ENCODE measurements at places on chromosomes 6 and 20.

GRCh38 chr6:18471232-18471964 lies 84.2 kb downstream of the RNF144B start:
- no peak for DNase-seq

GRCh38 chr6:56366141-56366852 lies 118.9 kb upstream of the COL21A1 start:
- no peak for DNase-seq

DNA sequence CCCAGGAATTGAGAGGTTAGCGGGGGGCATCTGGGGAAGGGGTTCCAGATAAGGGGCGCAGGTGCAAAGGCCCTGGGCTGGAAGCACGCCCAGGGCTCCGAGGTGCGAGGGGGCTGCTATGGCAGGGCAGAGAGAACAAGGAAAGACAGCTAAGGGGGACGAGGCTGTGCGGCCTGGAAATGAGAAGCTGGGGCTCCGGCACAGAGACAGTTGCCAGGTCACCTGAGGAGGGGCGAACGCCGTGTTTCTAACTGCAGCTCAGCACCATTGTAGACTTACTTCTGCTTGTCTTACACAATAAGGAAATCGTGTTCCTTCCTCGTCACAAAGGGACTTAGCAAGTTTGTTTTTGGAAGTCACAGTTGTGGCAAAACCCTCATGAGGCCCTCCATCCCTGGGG lies 68.9 kb upstream of the TBXT start:
- DNase-seq, result no peak

- DNase-seq, result no peak
These were observed 109.3 kb downstream of the IPCEF1 start for GRCh38 chr6:154247119-154247861.

GRCh38 chr6:129130106-129130505 lies 247.2 kb downstream of the LAMA2 start:
- no peak for DNase-seq

DNA sequence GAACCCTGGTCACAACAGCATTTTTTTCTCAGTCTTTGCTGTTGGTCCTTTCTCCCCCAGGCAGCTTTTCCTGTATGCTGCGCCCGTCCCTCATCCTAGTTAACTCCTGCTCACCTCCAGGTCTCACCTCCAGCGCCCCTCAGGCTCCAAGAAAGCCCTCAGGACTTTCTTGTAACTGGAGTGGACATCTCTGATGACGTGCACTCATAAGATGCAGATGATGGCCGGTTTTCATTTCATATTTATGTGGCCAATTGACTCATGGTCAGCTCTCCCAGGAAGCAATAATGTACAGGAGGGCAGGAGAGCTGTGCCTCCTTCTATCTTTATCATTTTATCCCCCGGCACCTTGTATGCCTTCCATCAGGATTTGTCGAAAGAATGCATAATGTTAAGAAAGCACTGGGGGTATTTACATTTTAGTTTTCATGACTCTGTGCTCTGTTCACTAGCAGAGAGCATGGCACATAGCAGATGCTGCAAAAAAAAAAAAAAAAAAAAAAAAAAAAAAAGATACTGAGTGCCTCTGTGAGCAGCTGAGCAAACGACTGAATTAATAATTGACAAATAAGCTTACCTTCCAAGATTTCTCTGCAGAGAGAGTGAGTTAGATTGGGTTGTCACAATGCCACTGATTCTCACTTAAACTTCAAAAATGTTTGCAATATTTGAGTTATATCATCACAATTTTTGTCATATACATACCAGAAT lies 170.2 kb downstream of the DOK5 start:
- no peak for DNase-seq

DNA sequence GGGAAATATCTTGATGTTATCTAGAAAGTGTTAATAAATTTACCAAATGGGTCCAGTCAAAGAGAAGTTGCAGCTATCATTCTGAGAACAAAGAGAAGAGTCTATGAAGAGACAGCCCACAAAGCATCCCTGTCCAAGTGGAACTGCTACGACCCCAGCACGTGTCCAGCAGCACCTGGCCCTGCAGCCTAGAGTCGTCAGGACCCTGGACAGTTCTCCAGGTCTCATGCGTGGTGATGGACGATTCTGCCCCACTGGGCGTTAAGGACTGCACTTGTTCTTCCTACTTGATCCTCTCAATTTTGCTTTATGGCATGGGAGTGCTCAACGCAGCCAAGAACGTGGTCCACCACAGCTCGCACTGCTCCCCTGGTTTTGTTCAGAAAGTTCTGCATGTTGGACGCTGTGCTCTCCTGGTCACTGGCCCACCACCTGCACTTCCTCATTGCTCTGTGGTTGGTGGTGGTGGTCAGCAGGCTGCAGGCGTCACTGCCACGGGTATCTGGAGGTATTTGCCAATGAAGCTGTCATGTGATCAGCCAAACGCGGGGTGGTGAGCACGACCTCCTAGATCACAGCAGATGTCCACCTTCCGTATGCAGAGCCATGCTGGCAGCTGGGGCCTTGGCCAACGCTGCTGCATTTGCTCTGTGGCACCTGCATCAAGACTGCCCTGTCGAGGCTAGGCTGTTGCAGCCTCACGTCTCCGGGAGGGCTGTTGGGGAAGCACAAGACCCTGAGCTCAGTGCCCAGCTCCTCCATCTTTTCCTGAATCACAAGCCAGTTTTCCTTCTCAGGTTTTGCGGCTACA lies 356.4 kb downstream of the CDH4 start:
- DNase-seq, result peak; percentile 39

DNA sequence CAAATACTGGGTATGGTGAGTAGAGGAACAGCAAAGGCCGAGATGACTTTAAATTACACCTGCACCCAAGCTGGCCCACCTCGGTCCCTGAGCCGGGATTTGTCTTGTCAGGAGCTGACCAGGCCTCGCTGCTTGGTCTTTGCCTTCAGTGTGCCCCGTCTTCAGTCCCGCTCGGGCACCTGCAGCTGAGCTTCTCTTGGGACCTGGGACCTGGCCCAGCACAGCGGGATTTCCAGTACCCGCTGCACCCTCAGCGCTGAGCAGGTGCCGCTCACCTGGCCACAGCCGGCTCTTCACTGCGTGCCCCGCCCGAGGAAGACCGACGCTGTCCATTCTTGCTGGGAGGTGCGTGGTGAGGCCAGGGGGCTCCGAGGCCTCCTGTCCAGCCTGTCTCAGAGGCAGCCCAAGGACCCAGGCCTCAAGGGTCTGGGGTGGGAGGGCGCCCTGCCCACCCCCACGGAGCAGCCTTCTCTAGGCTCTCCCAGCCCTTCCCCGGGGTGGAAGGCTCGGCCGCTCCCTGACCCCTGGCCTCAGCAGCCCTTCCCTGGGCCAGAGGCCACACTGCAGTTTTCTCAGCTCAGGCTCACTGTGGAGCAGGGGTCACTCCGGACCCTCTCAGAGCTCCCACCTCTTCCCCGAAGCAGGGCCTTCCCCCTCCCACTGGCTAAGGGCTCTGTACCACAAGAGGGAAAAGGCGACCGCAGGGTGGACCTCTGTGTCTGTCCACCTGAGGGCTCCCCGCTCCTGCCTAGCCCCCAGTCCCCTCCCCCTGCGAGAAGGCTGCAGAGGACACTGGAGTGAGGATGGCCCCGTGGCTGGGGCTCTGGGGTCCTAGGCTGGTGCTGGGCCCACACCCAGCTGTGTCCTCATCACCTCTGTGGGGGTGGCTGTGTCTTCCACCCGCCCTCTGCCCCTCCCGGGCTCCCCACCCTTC lies 119.3 kb downstream of the RNASET2 start:
- DNase-seq, result no peak

- no peak for DNase-seq
These were observed 217.2 kb downstream of the BCAS1 start for GRCh38 chr20:53853111-53853713.

DNA sequence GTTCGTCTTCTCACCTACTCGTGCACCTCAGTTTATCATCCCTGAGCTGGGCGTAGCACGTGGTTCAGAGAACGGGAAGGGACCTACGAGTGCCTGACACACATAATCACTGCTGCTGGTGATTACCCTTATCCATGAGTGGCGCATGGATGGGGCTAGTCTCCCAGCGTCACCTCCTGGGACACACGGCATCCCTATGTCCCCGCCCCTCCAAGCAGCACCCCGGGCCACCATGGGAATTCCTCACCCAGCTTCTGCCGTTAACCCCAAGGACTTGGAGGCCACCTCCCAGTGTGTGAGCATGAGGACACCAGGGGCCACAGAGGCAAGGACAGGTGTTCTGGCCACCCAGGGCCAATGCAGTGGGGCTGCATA lies 9.8 kb downstream of the CHRNA4 start:
- DNase-seq, result no peak

- DNase-seq, result peak; percentile 70
These were observed 46.0 kb upstream of the PTPN1 start for GRCh38 chr20:50464026-50464724.

GRCh38 chr20:20706285-20706684 lies 6.2 kb downstream of the RALGAPA2 start:
- no peak for DNase-seq

DNA sequence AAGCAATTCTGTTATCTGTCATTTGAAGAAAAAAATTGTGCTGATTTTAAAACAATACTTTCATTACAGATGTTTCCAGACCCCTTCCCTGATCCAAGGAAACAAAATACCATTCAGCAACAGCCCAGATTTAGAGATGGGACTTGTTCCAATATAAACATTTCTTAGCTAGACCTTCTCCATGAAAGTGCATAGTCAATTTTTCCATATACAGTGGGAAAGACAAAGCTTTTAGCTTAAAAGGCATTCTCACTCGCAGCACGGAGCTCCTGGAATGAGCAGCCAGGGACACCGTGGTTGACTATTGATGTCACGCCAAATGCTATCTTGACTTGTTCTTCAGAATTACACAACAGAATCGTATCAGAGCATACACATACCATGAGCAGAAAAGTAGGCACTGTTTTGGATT lies 21.5 kb downstream of the LAMA4 start:
- DNase-seq, result peak; percentile 93

DNA sequence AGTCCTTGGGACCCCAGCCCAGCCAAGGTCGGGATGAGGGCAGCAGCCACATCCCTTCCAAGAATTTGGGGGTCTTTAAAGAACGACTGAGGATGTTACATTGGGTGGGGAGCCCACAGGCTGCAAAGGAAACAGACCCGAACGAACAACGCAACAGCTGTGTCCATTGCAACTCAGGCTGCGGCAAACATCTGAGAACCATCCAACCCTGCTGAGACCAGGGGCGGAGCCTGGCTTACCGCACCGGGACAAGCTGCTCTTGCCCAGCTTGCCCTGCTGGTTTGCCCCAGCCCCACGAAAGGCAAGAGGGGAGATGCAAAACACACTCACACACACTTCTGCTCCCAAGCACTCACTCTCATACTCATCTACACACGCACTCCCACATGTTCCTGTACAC lies 21.5 kb upstream of the TAF4 start:
- DNase-seq, result peak; percentile 10

GRCh38 chr6:96942676-96943075 lies 18.1 kb downstream of the KLHL32 start:
- no peak for DNase-seq

- peak; percentile 85 for DNase-seq
These were observed 19.5 kb upstream of the IER3 start for GRCh38 chr6:30763618-30764489.

DNA sequence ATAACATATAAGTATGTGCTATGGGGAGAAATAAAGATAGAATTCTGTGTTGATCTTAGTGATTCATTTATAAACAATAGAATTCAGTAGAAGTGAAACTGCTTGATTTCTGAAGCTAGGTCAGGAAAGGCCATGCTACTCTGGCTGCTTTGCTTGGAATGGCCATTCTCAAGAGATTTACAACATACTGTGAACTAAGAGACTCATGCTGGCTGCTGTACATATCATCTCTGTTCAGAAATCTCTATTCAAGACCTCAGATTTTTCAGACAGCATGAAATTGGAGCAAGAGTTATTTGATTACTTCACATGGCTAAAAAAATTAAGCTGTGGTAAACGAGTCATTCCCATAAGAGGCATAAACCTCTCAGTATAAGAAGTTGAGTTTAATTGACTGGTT lies 662.6 kb downstream of the BCKDHB start:
- DNase-seq, result peak; percentile 73

DNA sequence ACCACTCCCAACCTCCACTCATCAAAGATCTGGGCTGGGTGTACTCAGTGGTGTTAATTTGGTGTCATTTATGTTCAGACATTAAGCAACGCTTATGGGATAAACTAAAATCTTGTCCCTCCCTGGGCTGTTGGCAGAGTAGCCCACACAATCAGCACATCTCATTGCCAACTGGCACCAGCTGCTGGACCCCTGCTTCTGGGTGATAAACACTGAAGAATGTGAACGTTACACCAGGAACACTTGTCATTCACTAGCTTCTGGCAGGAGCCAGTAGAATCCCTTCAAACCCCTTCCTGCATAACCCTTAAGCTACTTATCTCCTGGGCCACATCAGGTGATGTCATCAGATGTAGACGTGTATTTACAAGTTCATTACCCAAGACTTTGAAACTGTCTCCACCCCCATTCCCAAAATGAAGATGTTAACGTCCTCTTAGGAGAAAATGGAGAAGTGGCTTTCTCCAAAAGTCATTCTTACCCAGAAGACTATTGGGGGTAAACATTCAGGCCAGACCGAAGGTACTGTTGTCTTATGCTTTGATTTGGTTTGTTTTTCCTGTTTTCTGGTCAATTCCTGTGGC lies 107.8 kb upstream of the CD93 start:
- DNase-seq, result peak; percentile 68

DNA sequence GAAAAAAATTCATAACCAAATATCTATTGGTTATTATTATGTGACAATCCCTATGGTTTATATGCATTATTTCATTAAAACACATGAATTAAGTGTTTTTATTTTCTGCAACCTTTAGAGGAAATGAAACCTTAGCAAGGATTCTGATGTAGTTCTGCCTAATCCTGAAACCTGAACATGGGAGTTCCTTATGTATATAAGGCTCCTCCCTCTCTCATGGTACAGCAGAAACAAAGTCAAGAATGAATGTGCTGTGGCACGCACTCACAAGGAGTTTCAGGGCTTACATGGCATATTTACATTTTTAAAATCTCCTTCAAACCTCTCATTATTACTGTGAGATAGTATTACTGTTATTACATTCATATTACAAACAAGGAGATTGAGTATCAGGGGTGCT lies 426.4 kb upstream of the CITED2 start:
- no peak for DNase-seq

DNA sequence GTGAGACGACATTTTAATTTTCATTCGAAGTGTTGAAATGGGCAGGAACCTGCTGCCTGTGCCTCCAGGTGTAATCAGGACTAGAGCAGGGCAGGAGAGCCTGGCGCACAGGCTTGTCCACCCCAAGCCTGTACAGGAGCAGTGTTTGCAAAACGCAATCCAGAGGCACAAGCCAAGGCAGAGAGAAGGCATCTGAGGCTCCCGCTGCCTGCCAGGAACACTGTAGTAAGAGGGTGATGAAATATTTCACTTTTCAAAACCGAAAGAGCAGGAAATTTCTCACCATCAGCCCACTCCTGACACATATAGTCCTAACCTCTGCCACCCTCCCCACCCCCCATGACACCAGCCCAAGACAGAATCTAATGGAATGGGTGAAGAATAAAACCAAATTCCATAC lies 132.5 kb downstream of the RTN4IP1 start:
- DNase-seq, result no peak
